Astrocyte of the cerebellum (primary cell): ENCODE measurements at places on chromosomes 4 and X.
A peak's percentile ranks its signal among the peaks of the same experiment; 100 is the strongest.

- DNase-seq: no peak
Measured at GRCh38 chrX:150872773-150873336, 25.6 kb downstream of the CD99L2 start.

GRCh38 chr4:138199568-138200235 is 42.4 kb downstream of the SLC7A11 start:
- DNase-seq: no peak

DNA sequence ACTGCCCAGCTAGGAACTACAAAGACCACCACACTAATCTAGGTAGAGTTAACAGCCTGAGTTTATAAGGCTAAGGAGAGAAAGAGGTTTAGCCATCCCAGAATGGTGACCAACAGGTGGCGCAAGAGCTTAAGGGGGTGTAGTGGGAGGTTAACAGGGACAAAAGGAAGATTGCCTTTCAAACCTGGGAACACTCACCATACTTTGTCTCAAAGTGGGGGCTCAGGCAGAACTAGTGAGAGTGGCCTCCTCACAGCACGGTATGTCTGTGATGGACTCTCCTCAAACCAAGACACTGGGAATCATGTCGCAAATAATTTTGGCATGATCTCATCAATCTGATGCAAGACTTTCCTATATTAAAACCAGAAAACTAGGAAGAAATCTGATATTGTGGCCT is 23.4 kb downstream of the CCNI start:
- DNase-seq: no peak

DNA sequence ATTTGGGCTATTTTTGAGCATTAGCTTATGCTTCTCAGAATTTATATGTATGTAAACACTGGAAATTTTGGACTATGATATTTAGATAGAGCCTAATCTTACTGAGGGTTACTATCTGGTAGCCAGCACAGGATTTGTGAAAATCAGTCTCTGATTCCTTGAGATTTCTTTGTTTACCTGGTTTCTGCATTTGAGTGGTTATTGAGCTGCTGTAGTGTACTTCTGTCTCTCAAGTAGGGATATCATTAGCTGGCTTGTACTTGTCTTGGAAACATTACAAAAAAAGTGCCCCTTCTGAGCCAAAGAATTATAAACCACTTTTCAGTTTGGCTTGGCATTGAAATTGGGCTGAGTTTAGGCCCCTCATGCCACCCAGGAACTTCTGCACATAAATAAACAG is 49.7 kb downstream of the TLL1 start:
- DNase-seq: no peak

- no peak for DNase-seq
Measured at GRCh38 chrX:153476666-153477363, 6.4 kb upstream of the HAUS7 start.

GRCh38 chrX:98338544-98338943 is 1454.8 kb downstream of the RPA4 start:
- no peak for DNase-seq

DNA sequence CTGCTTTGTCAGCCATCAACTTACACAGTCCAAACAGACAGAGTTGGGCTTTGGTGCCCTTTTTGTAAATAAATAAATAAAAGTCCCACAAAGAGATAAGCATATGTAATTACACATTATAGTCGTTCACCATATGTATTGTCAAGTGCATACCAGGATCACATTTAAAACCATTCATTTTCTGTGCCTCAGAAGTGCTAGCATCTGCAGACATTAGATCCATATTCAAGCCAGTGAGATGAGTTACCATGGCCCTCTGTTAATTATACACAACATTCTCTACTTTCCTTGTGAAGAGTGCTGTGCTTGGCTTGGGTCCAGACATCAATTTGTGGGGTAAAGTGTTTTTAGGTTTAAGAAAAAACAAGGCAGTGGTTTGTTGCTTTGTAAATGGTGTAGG is 76.8 kb downstream of the ENOX2 start:
- no peak for DNase-seq

DNA sequence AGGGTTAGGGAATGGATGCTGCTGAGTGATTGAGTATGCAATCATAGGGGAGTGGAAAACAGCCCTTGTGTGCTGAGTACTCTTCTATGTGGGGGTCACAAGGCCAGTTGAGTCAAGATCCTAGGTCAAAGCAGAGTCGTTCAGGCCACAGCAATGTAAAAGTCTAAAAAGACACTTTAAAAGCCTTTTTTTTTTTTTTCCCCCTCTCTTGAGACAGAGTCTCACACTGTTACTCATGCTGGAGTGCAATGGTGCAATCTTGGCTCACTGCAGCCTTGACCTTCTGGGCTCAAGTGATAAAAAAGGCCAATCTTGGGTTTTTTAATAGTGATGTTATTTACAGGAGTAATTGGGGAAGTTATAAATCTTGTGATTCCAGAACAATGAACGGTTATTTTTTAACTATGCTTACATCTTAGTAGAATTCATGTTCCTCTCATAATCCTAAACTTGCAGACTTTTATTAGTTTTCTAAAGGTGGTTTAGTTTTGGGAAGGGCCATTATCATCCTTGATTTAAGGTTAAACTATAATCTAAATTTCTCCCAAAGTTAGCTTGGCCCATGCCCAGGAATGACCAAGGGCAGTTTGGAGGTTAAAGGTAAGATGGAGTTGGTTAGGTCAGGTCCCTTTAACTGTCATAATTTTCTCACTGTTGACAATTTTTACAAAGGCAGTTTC is 82.2 kb upstream of the BMP2K start:
- DNase-seq: no peak

DNA sequence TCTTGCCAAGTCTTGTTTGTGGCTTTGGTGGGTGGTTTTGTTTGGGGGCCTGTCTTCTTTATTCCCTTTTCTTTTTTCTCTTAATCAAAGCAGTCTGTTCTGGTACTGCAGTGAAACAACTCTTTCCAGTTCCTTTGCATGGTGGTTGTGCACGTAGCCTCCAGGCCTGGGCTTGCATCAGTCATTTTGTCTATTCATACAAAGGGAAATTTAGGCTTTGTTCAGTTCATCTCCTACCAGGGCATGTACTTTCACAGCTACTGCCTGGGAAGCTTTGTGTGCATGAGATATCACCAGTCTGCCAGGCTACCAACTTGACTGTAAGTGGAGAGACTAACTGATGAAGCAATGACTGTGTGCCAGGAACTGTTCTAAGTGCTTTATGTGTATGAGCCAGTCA is 8.5 kb downstream of the TRIM2 start:
- DNase-seq: no peak

DNA sequence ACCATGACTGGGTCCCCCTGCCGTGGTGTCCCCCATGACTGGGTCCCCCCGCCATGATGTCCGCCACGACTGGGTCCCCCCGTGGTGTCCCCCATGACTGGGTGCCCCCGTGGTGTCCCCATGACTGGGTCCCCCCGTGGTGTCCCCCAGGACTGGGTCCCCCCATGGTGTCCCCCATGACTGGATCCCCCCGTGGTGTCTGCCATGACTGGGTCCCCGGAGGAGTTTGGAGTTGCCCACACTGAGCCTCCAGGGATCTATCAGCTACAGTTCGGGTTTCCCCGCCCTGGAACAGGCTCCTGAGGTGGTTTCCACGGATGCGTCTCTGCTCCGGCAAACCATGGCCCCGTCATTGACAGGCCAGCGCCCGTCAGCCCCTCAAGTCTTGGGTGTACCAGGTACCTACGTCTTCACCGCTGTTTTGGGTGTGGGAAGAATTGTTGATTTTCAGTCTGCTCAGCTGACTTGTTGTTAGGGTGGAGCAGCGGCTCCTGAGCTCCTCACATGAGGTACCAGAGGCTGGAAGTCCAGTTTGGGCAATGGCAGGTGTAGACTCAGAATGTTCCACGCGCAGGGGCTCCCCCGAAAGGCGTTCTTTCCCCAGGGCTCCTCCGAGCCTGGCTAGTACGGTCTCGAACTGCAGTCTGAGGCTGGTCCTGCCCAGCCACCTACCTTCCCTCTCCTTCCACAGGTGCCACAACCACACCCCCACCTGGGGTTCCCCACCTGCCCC is 8.3 kb upstream of the PDE6B start:
- no peak for DNase-seq

DNA sequence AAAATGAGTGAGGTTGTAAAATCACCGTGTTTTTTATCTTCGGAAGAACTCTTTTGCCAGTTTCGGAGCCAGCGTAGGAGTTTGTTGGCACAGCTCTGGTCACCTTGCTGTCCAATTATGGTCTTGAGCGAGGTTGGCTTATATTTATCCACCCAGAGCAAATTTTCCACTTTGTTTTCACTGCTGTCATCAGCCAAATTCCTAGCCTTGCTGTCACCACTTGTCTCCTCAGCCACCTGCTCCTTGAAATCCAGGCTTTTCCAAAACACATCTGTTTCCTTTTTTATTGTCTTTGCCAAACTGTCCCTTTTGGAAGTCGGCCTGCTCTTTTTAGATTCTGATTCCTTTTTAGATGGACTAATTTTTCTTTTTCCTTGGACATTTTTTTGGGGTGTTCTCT is 57.6 kb downstream of the RFC1 start:
- no peak for DNase-seq

- no peak for DNase-seq
Measured at GRCh38 chrX:46404774-46405173, 140.4 kb downstream of the ZNF674 start.

- DNase-seq: no peak
Measured at GRCh38 chr4:165294907-165295306, 32.6 kb upstream of the MSMO1 start.

- no peak for DNase-seq
Measured at GRCh38 chr4:88457307-88458103, 586 bp downstream of the HERC5 start.

DNA sequence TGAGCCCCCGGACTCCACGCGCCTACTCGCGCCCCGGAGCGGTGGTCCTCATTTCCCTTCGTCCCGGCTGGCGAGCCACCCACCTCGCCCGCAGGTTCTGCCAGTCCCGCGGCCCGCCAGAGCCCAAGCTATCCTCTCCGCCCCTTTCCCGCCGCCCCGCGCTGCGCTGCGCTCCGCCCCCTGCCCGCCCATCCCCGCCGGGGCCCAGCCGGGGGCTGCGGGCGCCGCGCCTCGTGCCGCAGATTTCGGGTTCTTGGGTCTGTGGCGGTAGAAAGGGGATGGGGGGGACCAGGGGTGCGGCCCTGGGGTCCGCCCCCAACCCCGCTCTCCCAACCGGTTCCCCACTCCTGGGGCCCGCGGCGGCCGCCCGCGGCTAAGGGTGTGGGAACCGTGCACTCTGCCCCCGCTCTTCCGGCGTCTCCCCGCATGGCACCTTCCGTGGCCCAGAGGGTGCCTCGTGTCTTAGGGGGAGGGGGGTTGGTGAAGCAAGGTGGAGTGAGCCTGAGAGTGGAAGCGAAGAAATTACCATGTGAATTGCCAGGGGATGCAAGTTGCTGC is 650.8 kb upstream of the DIPK2B start:
- no peak for DNase-seq

DNA sequence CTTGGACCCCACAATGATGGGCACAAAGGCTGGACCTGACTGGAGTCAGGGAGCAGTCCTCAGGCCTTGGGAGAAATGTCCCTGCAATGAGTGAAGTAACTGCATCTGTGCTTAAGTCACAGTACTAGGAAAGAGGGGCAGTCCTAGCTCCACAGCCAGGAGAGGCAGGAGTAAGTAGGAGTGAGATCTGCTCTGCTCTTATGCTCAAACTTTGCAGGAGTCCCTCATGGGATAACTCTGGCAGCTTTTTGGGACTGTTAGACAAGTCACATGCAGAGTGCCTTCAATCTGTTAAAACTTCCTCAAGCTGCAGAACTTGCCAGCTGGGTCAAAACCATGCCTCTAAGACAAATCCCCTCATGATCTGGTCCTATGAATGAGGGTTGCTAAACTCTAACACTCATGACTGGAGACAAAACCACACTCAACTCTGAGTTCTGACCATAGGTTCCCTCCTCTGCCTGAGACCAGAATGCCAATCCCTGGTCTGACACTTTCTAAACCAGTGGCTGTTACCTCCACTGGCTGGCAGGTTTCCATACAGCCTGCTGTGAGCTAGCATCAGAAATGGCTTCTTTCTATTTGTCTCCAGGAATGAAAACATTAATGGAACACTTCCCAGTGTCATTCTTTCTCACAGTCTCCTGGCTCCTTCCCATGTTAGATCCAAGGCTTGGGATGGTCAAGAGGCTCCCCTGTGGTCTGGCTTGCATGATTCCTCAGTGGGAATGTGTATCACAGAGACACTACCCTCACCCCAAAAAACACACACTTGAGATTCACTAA is 819.3 kb downstream of the PCDH7 start:
- peak; percentile 50 for DNase-seq

- DNase-seq: no peak
Measured at GRCh38 chr4:121304893-121305292, 75.9 kb downstream of the QRFPR start.

- DNase-seq: no peak
Measured at GRCh38 chr4:183830438-183830985, 74.6 kb upstream of the STOX2 start.

GRCh38 chrX:15336023-15336413 is 695 bp upstream of the PIGA start:
- peak; percentile 2 for DNase-seq

- no peak for DNase-seq
Measured at GRCh38 chr4:30973993-30974392, 253.8 kb downstream of the PCDH7 start.

GRCh38 chr4:163618845-163619244 is 124.4 kb downstream of the TMA16 start:
- no peak for DNase-seq

GRCh38 chrX:18034945-18035344 is 173.8 kb upstream of the RAI2 start:
- DNase-seq: peak; percentile 2

- peak; percentile 42 for DNase-seq
Measured at GRCh38 chr4:168917138-168917779, 92.8 kb downstream of the CBR4 start.

GRCh38 chrX:22969411-22969810 is 30.3 kb upstream of the DDX53 start:
- DNase-seq: no peak

- no peak for DNase-seq
Measured at GRCh38 chrX:63526863-63527262, 175.7 kb upstream of the SPIN4 start.

GRCh38 chrX:16930392-16930791 is 16.1 kb upstream of the REPS2 start:
- no peak for DNase-seq

DNA sequence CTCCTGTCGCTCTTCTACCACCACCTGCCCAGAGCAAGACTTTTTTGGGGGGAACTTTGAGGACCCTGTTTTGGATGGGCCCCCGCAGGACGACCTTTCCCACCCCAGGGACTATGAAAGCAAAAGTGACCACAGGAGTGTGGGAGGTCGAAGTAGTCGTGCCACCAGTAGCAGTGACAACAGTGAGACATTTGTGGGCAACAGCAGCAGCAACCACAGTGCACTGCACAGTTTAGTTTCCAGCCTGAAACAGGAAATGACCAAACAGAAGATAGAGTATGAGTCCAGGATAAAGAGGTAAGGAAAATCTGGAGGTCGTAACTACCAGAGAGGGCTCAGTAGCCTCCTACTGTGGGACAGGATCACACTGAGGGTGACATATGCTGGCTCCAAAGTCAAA is 364.5 kb downstream of the MAPK10 start:
- no peak for DNase-seq

- DNase-seq: no peak
Measured at GRCh38 chrX:154525606-154526490, 9.8 kb upstream of the FAM3A start.
